Epithelial cell of proximal tubule (primary cell): ENCODE measurements at places on chromosomes 12 and 14. TPM values are rescaled to one million over a fixed set of nuclear protein-coding genes. Genes with fewer than 3 reads are reported as not detected.

DNA sequence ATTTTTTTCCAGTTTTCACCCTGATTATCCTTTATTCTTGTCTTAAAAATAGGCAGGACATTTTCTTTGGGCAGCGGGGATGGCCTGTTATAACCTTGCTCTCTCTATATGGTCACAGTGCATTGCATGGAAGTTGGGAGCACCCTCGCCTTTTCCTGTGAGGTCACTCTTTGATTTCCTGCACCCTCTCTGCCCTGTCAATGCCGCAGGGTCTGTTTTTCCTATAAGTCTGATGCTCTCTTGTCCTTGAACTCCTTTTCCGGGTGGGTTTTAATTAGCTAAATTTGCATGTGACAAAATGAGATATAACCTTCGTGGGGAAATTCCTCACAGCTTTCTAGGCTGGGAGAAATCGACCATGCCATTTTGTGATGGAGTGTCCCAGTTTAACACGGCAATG is 194.3 kb downstream of the CACNA1C start:
- no peak for DNase-seq

DNA sequence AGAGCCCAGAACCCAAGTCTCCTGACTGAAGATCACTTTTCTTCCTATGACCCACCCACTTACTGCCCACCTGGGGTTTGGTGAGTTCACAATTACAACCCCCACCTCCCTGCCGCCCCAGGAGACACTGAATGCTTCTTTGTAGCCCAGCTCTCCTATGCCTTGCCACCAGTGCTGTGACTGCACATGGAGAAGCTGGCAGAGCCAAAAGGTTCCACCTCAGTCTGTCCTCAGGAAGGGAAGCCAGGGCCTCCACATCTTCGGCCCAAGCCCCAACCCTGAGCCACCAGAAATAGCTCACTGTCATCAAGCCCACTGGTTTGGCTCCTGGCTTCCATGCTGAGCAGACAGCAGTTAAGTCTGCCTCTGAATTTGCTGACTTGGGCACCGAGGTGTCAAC is 25.6 kb downstream of the OTUB2 start:
- no peak for DNase-seq

CELA1 gene
- not detected in 2 replicates for total RNA-seq

SLC4A8 gene
- 0.86 and 1.1 TPM in 2 replicates for total RNA-seq

DNA sequence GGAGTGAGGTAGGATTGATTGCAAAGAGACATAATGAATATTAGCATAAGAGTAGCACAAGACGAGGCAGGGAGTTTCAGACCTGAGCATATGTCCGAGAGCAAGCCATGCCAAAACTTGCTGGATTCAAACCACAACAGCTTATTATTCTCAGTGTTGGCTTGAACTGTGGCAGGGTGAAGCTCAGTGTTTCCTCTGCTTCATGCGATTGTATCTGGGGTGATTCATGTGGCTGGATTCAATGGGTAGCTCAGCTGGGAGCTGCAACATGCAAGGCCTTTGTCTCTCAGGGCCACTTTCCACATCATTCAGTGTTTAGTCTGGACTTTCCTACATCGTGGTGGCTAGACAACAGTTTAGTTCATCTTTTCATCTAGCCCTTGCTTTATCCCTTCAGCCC is 22.1 kb upstream of the E2F7 start:
- DNase-seq = no peak

TAS2R7 gene
- not detected in 2 replicates for total RNA-seq

DNAJC22 gene
- total RNA-seq = 0.40 and 1.0 TPM in 2 replicates
